ENCODE measurements at places on chromosomes 2 and 18.
A peak's percentile ranks its signal among the peaks of the same experiment; 100 is the strongest.

DNA sequence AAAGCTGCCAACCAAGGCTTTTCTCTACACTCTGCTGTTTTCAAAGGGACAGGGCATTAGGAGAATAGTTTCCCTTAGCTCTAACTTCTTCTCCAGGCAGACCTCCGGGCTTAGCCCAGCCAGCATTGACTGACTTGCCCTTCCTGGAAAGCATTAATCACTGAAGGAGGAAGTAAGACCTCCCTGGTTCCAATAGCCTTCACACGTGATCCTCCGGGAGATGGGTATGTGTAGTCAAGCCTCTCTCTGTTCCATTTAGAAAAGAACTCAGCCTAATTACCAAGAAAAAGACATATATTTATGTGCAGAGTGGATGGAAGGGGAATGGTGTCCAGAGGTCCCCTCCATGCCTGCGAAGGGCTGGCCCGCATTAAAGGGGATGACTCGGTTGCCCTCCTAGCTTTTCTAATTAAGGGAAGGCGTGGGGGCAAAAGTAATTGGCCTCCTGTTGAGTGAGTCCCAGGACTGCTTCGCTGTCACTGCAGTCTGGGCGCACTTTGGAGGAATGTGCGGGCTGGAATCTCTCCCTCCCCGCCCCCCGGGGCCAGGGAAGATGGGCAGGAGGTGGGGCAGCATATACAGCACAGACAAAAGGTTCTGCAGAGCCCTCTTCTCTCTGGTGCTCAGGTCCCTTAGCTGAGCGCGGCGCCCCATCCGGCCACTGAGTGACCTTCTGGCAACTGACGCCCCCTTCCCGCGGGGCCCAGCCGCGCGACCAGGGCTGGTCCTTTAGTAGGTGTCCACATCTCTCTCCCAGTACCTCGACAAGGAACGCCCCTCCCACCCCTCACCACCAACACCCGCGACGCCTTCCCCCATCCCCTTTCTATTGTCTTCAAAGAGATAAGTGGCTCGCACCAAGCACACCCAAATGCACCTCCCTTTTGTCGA, 686.0 kb downstream of the NRXN1 start:
- DNase-seq, result peak; percentile 64

DNA sequence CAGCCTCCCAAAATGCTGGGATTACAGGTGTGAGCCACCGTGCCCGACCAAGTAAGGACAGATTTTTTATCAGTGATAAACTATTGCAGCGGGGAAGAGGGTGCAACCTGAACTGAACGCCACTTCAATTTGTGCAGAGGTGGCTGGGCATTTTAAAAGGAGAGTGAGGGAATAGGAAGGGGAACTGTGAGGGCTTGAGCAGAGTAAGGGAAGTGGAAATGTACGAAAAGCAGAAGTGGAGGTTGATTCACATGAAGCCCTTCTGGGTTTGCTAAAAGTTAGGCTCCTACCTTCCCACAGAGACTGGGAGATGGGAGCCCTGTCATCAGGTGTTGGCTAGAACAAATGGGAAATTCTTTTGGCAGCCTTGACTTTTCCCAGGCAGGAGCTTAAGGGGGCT, 6.1 kb downstream of the STK11IP start:
- DNase-seq, result no peak

DNA sequence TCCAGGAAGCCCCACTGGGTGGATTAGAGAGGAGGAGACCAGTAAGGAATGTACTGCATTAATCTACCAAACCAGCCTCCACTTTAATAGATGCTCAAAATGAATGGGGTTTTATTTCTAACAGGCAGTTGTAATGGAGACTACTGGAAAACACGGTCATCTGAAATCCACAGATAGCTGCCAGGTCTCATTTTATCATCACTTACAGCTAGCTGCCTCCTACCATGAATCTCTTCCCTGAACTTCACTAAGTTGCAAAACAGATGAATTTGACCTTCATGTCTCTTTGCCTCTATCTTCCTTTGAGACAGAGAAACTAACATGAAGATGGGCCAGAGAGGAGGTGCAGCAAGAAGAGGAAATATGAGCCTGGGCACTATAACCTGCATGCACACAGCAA, 21.9 kb downstream of the ZBTB7C start:
- DNase-seq, result no peak

GRCh38 chr2:174335988-174336500, 1.3 kb downstream of the SP9 start:
- DNase-seq, result peak; percentile 75

All from WTC11 (cell line).